ENCODE measurements at places on chromosomes 5 and 9.

- DNase-seq: no peak
Measured at GRCh38 chr5:127585661-127586060, 63.2 kb upstream of the CTXN3 start.

GRCh38 chr9:136089697-136090045 is 5.4 kb downstream of the NACC2 start:
- DNase-seq: no peak

DNA sequence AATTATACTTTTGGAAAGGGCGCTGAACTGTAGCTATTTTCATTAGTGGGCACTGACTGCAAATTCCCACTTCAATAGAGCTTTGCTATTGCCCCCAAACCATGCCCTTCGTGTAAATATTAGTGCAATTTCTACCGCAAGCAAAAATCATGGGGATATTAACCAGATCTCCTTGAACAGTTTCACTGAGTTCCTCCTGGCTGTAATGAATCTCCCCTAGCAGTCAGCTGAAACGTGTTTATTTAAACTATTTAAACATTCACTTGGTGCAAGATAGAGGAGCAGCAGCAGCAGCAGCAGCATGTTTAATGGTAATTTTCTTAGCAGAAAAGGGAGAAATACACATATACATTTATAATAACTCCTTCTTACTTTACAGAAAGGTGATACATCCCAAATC is 54.4 kb downstream of the ARRDC3 start:
- no peak for DNase-seq

- peak; percentile 50 for DNase-seq
Measured at GRCh38 chr9:35618854-35619799, 914 bp upstream of the CD72 start.

GRCh38 chr9:73611032-73611431 is 459.4 kb downstream of the ANXA1 start:
- DNase-seq: no peak

DNA sequence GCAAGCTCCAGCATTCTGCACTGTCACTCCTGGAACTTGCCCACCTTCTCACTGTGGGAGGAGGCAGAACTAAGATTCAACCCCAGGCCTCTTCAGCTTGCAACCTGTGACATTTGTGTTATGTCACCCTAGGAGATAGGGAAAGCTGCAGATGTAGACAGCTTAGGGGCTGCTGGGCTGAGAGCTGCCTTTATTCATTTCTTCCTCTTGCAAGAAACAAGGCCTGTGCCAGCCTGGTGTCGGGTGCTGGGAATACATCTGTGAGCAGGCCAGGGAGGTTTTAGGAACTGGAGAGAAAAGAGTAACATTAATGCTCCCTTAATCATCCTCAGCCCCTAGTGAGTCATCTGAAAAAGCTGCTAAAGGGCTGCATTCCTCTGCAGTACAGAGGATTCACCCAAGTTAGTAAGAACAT is 101.8 kb downstream of the FGF18 start:
- no peak for DNase-seq

- no peak for DNase-seq
Measured at GRCh38 chr9:10873999-10874398, 261.2 kb upstream of the PTPRD start.

DNA sequence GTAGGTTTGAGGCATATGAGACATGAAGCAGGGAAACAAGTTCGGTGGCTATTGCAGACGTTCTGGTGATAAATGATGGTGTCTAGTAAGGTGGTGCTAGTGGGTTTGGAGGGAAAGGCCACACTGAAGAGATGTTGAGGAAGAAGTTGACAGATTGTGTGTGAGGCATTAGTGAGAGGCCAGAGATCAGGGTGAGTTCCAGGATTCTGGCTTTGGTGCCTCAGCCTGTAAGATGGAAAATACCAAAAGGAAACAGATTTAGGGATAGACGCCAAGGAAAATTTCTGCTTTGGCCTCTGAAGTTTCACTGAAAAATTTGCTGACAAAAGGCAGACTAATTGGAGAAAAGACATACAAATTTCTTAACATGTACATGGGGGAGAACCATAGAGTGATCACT is 6.4 kb upstream of the PAIP1 start:
- no peak for DNase-seq

DNA sequence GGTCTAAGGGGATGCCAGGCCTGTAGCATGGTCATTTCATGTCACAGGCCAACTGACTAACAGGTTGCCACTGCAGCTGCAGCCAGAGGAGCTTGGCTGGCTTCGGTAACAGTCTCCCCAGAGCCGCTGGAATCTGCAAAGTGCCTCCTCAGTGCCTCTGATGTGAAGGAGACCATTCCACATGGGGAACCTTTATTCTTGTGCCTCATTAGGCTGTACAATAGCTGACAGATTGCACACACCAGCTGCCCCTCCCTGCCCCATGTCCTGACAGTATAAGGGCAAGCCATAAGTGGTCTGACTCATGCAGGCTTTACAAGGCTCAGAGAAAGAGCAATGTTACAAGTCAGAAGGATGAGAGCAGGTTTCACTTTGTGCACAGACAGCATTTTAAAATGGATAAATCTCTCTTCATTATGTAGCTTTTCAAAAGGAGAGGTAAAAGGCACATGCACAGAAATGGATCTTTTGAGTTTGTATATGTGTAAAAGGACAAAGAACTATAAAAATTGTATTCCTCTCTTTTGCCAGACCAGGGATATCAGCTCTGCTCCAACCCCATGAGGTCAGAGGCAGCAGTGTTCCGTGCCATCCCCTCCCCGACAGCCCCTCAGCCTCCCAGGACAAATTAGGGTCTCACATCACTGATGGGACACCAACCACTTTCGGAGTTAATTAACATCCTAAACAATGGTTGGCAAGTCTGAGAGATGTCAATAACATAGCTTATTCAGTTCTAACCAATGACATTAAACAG is 467.8 kb downstream of the TMEM232 start:
- no peak for DNase-seq

- no peak for DNase-seq
Measured at GRCh38 chr5:123786411-123786810, 274.4 kb downstream of the CSNK1G3 start.

GRCh38 chr5:32278406-32278805 is 34.3 kb downstream of the MTMR12 start:
- peak; percentile 60 for DNase-seq

GRCh38 chr9:113754739-113755138 is 121.4 kb upstream of the ZNF618 start:
- DNase-seq: no peak

- DNase-seq: no peak
Measured at GRCh38 chr9:124859803-124860581, 1.8 kb downstream of the RPL35 start.

GRCh38 chr5:174744896-174745295 is 20.5 kb downstream of the MSX2 start:
- no peak for DNase-seq

DNA sequence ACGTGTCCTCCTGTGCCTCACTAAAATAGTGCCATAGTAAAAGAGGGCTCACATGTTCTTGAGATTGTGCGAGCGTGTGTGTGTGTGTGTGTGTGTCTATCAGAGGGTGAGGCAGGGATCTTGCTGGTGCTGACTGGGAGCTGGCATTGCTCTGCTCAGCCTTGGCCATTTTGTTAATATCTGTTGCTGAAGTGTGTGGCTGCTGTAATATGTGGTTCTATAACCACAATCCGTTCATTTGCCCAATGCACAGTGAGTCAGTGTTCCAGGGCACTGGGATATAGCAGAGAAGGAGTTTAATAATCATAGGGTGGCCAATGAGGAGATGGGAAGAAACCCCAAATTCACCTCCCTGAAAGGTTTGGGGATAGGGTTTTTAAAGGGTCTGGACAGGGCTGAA is 61.3 kb downstream of the RASGRF2 start:
- DNase-seq: no peak

- DNase-seq: no peak
Measured at GRCh38 chr9:79165020-79165780, 406.6 kb upstream of the TLE4 start.

- DNase-seq: no peak
Measured at GRCh38 chr5:96958977-96959376, 23.1 kb downstream of the LNPEP start.
